ENCODE measurements at places on chromosomes 7 and 10.
A peak's percentile ranks its signal among the peaks of the same experiment; 100 is the strongest.

- DNase-seq, result no peak
- H3K36me3 ChIP-seq, result no peaks in the 10 kb centered on the region
- H3K4me3 ChIP-seq, result no peak overlapping the region
- H3K27me3 ChIP-seq, result no peaks in the 10 kb centered on the region
- no peak overlapping the region for H3K27ac ChIP-seq
Observed at GRCh38 chr7:55085511-55086412, 66.9 kb downstream of the EGFR start.

DNA sequence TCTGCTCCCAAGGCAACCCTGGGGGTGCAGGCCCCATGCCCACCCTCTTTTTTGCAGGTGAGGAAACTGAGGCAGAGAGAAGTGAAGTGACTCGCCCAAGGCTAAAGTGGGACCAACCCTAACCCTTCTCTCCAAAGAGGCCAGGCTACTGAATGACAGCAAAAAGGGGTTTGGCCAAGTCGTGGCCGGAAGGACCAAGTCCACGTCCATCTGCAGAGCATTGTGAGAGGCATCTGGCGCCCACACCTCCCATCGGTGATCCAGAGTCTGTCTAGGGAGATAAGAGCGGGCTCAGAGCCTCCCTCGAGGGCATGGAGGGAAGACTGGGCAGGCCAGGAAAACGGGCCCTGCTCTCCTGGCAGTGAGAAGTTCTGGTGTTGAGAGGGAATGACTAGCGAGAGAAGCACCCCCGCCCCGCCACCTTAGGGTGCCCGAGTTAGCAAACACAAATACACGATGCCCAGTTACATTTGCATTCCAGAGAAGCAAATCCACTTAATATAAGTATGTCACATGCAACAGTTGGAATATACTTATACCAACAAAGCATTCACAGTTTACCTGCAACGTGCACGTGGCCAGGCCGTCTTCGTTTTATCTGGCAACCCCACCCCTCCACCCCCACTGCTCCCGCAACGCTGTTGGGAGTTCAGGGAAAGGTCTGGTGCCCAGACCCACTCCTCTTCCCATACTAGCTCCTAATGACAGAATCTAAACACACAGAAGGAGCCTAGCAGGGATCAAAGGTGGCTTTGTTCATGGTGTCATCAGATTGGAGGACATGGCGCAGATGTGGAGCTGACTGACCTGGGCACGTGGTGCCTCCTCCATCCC lies 124.9 kb downstream of the OAT start:
- DNase-seq, result no peak
- no peak overlapping the region for H3K4me3 ChIP-seq

DNA sequence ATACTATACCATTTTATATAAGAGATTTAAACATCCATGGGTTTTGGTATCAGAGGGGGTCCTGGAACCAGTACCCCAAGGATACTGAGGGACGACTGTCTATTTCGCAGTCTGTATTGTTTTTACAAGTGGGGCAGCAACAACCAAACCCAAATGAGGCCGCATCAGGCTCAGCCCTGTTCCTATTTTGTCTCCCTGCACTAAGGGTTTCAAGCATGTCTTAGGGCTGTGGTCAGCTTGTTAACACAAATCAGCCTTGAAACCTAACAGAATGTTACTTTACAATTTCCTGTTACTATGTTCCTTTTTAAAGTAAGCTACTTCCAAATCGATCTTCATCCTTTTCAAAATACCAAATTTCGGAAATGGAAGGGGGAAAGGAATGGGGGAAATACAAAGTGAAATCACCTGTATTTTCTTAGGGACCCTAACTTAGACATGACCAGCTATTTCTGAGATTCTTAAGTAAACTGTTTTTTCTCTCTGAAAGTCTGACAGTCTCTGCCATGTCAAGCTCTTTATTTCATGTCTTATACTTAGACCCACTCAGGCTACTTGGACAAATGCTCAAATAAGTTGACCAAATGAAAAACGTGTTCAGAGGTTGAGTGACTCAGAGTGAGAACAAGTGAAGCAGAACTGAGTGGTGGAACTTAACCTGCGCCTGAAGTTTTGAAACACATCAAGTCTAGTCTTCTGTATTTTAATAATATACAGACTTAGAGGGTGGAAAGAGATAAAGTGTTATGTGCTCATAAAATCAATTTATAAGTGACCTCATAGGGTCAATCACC lies 75.8 kb downstream of the C1GALT1 start:
- H3K27me3 ChIP-seq, result no peaks in the 10 kb centered on the region
- no peaks in the 10 kb centered on the region for H3K4me1 ChIP-seq
- DNase-seq, result no peak
- H3K27ac ChIP-seq, result no peak overlapping the region
- H3K4me3 ChIP-seq, result no peak overlapping the region
- H3K36me3 ChIP-seq, result peaks cover 5% of the 10 kb centered on the region

GRCh38 chr10:128337860-128338378 lies 211.7 kb upstream of the MKI67 start:
- no peak overlapping the region for H3K4me3 ChIP-seq
- no peak overlapping the region for H3K27ac ChIP-seq
- no peaks in the 10 kb centered on the region for H3K4me1 ChIP-seq

DNA sequence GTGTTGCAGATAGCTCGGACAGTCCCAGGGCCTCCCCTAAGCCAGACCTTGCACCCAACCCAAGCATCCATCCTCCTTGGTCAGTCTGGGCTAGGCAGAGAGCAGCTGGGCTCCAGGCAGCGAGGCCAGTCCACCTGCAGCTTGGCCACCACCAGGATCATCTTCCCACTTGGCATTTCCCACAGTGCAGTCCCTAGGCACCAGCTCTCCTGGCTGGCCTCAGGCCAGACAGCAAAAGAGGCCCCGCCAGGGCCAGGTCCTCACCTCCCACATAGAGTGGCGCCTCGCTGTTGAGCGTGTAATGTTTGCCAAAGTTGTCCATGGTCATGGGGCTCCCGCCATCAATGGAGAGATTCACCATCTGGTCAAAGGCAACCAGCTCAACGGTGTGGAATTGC lies 171.7 kb downstream of the LCOR start:
- no peak for DNase-seq
- no peak overlapping the region for H3K27ac ChIP-seq
- peaks cover 11% of the 10 kb centered on the region for H3K36me3 ChIP-seq
- H3K27me3 ChIP-seq, result peaks cover 7% of the 10 kb centered on the region
- H3K4me1 ChIP-seq, result no peaks in the 10 kb centered on the region
- H3K4me3 ChIP-seq, result no peak overlapping the region

GRCh38 chr10:126011995-126012394 lies 115.6 kb downstream of the FANK1 start:
- no peak overlapping the region for H3K27ac ChIP-seq
- H3K36me3 ChIP-seq, result no peaks in the 10 kb centered on the region
- no peak overlapping the region for H3K4me3 ChIP-seq
- H3K4me1 ChIP-seq, result no peaks in the 10 kb centered on the region

GRCh38 chr10:24259365-24260130 lies 50.6 kb downstream of the KIAA1217 start:
- no peaks in the 10 kb centered on the region for H3K27me3 ChIP-seq
- H3K27ac ChIP-seq, result no peak overlapping the region
- H3K36me3 ChIP-seq, result no peaks in the 10 kb centered on the region

- no peak overlapping the region for H3K27ac ChIP-seq
- no peak overlapping the region for H3K4me3 ChIP-seq
- DNase-seq, result no peak
- H3K36me3 ChIP-seq, result peaks cover 9% of the 10 kb centered on the region
- H3K4me1 ChIP-seq, result peaks cover 3% of the 10 kb centered on the region
Observed at GRCh38 chr10:49526619-49527018, 12.3 kb downstream of the ERCC6 start.

GRCh38 chr7:32586291-32587221 lies 91.3 kb downstream of the AVL9 start:
- no peak overlapping the region for H3K4me3 ChIP-seq
- H3K27me3 ChIP-seq, result peaks cover 8% of the 10 kb centered on the region
- DNase-seq, result no peak
- peaks cover 35% of the 10 kb centered on the region for H3K4me1 ChIP-seq

- DNase-seq, result no peak
- H3K36me3 ChIP-seq, result peaks cover 12% of the 10 kb centered on the region
- H3K27me3 ChIP-seq, result peaks cover 4% of the 10 kb centered on the region
- H3K4me3 ChIP-seq, result no peak overlapping the region
- H3K4me1 ChIP-seq, result peaks cover 3% of the 10 kb centered on the region
- H3K27ac ChIP-seq, result no peak overlapping the region
Observed at GRCh38 chr7:151424799-151425198, 15.0 kb upstream of the WDR86 start.

DNA sequence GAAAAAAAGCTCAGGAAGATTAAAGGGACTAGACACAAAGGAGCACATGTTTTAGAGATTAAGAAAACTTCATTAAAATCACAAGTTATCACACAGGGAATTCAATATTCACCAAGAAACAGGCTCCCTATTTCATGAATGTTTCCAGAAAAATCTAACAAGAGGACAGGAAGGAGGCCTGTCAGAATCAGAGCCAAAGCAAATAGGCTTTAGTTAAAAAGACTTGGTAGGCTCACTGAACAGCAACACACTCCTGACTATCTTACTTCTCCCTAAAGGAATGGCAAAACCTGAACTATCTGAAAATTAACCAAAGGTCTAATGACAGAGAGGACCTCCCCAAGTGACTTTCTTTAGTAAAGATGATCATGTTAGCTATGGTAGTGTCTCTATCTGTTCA lies 188.3 kb upstream of the MEOX2 start:
- no peak overlapping the region for H3K27ac ChIP-seq
- H3K4me3 ChIP-seq, result no peak overlapping the region

DNA sequence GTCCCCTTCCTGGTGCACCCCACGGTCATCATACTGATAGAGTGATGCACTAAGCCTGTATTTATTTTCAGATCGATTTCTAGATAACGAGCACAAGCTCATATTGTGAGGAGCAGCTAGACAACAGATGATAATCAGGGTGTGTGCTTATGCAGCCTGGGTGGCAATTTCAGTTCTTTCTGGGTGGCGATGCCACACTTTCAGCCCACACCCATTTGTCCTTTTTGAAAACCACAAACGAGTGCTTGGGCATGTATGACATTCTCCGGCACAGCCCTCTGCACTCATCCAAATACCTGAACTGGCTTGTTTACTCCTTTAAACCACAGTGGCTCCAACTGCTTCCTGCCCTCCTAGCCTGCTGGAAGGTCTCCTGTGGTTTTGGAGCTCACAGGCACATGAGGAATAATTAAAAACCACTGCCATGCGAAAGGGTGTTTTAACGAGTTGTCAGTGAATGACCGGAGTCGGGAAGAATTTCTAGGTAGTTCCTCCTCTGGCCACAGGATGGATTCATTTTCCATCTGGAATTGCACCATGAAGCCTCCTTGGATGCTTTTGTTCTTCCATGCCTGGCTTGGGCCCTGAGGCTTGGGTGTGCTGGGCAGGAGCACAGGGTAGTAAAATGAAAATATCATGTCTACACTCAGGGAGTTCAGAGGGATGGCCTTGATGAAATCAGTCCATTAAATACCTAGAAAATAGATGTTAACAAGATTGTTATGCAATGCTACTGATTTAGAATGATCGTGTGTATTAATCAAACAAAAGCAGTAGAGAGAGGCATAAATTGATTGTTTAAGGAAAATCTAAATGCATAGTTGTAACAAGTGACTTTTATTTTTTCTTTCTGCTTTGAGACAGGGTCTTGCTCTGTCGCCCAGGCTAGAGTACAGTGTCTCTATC lies 52.4 kb upstream of the ITGB1 start:
- no peak overlapping the region for H3K4me3 ChIP-seq
- H3K27ac ChIP-seq, result no peak overlapping the region
- no peaks in the 10 kb centered on the region for H3K36me3 ChIP-seq
- peaks cover 1% of the 10 kb centered on the region for H3K27me3 ChIP-seq
- peaks cover 25% of the 10 kb centered on the region for H3K4me1 ChIP-seq
- DNase-seq, result no peak

- H3K4me1 ChIP-seq, result peaks cover under 1% of the 10 kb centered on the region
- H3K27me3 ChIP-seq, result no peaks in the 10 kb centered on the region
- no peak overlapping the region for H3K4me3 ChIP-seq
- no peak for DNase-seq
- H3K27ac ChIP-seq, result no peak overlapping the region
- peaks cover 8% of the 10 kb centered on the region for H3K36me3 ChIP-seq
Observed at GRCh38 chr10:125976960-125977605, 80.7 kb downstream of the FANK1 start.

DNA sequence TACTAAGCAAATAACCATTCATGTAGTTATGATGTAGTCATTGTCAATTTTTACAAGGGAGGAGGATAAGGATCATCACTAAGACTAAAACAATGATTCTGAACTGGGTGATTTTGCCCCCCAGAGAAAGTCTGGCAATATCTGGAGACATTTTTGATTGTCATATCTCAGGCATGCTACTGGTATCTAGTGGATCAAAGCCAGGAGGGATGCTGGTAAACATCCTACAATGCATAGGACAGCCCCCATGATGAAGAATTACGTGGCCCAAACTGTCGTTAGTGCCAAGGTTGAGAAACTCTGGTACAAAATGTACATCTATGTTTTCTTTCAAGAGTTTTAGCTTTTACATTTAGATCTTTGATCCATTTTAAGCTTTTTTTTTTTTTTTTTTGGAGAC lies 57.3 kb downstream of the GBF1 start:
- H3K4me3 ChIP-seq, result no peak overlapping the region
- peaks cover 11% of the 10 kb centered on the region for H3K4me1 ChIP-seq
- no peak for DNase-seq
- H3K36me3 ChIP-seq, result peaks cover 5% of the 10 kb centered on the region
- H3K27ac ChIP-seq, result peak overlapping the region; percentile 8

- H3K27me3 ChIP-seq, result peaks cover 6% of the 10 kb centered on the region
- no peak for DNase-seq
- H3K36me3 ChIP-seq, result peaks cover 15% of the 10 kb centered on the region
- H3K4me3 ChIP-seq, result no peak overlapping the region
- peak overlapping the region; percentile 23 for H3K27ac ChIP-seq
Observed at GRCh38 chr10:45471531-45472310, 97.7 kb downstream of the ALOX5 start.

DNA sequence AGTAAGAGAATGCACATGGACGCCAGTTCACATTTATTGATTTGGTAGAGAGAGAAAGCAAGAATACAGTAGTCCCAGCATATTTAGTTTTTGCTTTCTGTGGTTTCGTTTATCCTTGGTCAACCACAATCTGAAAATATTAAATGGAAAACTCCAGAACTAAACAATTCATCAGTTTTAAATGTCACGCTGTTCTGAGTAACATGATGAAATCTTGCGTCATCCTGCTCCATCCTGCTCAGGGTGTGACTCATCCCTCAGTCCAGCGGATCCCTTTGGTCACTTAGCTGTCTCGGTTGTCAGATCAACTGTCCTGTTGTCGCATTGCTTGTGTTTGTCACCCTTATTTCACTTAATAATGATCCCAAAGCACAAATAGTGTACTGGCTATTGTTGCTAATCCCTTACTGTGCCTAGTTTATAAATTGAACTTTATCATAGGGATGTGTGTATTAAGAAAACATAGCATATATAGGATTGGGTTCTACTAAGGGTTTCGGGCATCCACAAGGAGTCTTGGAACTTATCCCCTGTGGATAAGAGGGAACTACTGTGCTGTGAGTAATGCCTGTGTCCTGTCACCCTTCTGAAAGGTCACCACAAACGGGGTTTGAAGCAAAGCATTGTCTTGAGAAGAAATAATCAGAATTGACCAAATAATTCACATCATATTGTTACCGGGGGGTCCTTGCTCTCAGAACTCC lies 73.6 kb downstream of the OTUD1 start:
- no peaks in the 10 kb centered on the region for H3K27me3 ChIP-seq
- no peaks in the 10 kb centered on the region for H3K4me1 ChIP-seq
- H3K36me3 ChIP-seq, result peaks cover 4% of the 10 kb centered on the region
- H3K4me3 ChIP-seq, result no peak overlapping the region

Data from glutamatergic neuron (in vitro differentiated cells).